ENCODE measurements at places on chromosomes 6 and 20.

DNA sequence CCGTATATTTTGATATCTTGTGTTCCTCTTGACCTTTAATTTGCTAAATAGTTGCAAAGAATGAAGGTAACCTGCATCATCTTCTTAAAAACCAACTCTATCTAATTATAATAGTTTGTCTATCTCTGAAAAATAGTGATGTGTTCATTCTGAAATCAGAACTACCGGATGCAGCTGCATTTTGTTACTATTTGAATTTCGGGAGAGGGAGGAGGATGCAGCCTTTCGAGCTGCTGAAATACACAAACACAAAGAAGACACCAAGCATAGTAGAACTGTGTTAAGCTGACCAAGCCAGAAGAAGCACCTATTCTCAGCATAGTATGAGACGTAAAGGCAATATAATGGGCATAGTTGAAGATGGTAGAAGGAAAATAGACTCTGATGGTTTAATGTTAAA, 33.1 kb downstream of the PTPN1 start:
- DNase-seq, result no peak

DNA sequence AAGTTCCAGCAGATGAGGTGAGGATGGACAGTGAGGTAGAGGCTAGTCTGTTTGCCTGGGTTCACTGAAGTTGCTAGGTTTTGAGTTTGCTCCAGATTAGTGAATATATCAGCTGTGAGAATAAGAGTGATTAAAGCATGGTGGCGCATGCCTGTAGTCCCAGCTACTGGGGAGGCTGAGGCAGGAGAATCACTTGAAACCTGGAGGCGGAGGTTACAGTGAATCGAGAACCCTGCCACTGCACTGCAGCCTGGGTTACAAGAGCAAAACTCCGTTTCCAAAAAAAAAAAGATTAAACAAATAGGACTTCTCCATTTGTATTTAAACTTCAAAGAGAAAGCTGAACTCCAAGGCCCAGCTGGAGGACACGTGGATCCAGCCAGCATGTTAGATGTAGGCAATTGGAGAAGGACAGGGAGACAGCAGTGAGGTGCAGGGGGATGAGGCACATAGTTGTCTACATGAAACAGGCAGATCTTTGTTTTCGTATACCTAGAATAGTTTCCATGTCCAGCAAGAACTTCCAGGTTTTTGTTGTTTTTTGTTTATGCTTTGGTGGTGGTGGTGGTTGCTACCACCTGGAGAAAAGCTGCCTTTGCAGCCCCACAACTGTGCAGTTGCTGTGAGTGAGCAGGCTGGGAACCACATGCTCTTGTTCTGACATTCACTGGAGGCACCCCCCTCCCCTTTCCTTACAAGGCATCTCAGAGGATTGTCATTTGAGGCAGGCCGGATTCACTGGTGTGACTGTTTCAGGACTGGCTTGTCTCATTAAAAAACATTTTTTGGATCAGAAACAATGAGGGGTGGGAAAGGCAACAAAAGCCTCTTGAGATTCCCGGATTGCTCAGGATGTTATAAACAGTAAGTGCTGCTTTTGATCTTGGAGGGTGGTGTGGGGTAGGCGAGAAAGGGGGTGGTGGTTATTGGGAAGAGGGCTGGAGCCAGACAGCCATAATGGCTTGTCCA, 72.3 kb downstream of the JARID2 start:
- DNase-seq, result no peak

DNA sequence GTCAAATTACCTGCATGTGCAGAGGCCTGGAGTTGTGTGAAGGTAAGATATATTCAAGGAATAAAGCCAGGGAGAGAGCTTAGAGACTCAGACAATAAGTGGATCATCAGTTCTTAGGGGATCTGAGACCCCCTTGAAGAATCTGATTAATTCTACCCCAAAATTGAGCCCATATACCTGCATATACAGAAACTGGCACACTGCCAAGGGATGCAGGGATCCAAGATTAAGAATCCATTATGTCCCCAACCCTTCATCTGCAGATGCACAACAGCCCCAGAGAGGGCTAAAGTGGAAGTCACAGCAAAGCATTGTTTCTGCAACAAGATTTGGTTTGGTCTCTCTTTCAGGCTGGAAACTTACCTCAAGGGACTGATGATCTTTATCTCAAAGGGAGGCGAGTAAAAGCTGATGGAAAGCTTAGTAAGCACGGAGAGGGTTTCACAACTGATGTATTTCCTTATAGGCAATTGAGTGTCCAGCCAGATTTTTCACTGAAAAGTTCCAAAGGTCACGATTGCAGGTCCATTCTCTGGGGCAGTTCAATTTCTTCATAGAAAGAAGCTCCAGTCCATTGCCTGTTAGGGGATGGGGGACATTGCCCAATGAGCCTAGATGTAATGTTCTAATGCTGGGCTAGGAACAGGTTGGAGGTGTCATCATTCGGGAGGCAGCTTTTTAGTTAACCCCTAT, 20.9 kb upstream of the STK35 start:
- no peak for DNase-seq

DNA sequence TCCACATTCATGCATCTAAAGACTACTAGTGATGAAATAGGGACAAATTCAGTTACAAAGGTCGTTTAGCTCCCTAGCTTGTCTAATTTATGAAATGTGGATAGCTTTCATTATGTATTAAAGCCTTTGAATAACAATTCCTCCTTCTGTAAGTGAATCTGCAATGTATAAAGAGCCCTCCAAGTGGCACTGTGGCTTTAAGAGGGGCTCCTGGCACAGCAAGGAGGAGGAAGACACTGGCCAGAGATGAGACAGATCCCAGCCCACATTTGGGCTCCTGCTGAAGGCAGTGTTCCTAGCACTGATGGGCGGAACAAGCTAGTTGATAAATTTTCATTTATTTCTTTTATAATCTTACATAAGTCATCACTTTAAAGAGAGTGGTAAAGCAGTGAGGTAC, 17.6 kb upstream of the FUCA2 start:
- no peak for DNase-seq

DNA sequence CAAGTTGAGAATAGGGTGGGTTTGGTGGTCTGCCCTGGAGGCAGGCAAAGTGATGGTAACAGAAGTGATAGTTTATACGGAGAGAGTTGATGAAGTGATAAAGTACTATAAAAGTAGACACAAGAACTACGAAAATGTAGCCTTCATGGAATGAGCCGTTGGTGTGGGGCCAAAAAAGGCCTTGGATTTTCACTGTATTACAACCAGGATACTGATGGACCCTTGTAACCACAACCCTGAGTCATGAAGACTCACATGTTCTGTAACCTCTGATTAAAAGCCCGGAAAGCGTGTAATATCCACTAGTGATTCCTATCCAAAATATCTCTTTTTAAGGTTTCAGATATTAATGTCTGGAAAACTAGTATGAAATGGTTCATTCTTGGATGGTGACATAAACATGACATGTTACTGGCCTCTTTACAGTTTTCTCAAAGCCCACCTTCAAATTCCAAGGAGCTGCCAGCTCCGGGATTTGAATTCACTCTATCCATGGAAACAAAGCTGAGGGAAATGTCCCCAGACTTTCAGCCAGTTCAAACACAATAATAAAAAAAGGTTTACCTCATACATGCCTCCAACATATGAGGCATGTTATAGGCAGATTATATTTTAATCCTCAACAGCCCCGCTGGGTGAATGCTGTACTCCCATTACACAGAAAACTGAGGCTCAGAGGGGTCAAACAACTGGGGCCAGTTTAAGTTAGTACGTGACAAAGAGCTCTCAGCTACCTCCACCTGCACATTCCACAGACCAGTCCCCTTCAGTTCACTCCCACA, 55.4 kb downstream of the MRPL14 start:
- DNase-seq, result no peak

- DNase-seq, result no peak
Measured at GRCh38 chr20:11329271-11329670, 588.4 kb upstream of the BTBD3 start.

GRCh38 chr20:13325033-13325432, 104.0 kb downstream of the ISM1 start:
- DNase-seq, result no peak

All from NCI-H2171 (cell line).